ENCODE measurements at places on chromosomes 6 and 20.

DNA sequence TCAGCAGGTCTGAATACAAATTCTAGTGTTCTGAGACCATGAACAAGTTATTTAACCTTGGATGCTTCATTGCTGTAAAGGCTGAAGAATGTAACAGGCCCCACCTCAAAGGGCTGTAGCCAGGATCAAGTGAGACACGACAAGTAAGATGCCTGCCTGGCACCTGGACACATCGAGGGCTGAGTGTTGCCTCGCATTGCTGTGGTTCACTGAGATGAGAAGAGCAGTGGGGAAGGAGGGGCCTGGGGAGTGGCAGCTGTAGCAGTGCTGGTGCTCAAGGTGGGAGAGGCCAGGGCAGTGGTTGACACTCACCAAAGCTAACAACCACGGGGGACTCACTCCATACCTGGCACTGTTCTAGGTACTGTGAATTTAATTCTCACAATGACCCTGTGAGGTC lies 187.8 kb downstream of the KIF16B start:
- no peak for DNase-seq

DNA sequence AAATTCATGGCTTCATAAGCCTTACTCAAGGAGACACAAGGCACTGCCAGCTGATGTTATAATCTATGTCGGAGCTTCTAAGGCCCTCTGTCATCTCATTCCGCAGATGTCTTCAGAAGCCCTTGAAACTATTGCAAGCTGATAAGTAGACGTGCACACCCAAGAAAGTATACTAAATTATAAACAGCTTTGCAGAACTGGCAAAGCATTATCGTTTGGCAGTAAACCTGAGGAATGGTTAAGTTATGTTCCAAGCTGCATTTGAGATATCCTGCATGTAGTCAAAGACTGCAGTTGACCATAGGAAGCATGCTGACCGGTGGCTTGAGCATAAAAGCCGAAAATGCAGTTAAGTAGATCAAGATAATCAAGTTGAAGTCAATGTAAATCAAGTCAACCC lies 425.8 kb upstream of the SOX4 start:
- DNase-seq = no peak

- no peak for DNase-seq
Measured at GRCh38 chr6:51019806-51020205, 201.1 kb downstream of the TFAP2B start.

- no peak for DNase-seq
Measured at GRCh38 chr6:50030350-50030749, 8.6 kb upstream of the DEFB110 start.

GRCh38 chr20:845226-845868 lies 11.8 kb downstream of the FAM110A start:
- DNase-seq = peak; percentile 28

DNA sequence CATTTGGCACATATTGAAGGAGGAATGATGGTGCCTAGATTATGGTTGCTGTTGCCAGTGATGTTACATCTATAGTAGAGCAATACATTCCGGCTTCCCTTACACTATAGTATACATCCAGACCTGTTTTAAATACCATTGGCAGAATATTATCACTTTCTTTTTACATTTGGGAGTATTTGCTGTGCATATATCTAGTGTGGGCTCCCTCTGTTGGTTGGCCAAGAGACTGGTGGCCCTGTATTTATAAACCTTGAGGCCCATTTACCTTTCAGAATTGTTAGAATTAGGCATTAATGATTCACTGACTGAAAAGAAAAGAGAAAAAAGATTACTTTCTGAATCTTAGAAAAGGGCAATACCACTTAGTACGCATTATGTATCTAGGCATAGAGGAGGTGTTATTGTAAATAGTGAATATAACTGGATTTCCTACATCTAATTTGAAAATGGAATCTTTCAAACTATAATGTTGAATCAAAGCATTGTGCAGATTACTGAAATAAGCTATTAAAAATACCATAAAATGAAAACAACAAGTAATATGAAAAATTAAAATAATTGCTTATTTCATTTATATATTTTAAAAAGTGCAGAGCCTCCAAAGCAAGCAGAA lies 628.8 kb upstream of the MAN1A1 start:
- DNase-seq = no peak

Data from right hindlimb (tissue), 1 donor.